ENCODE measurements at places on chromosomes 1 and 21.
A peak's percentile ranks its signal among the peaks of the same experiment; 100 is the strongest.

DNA sequence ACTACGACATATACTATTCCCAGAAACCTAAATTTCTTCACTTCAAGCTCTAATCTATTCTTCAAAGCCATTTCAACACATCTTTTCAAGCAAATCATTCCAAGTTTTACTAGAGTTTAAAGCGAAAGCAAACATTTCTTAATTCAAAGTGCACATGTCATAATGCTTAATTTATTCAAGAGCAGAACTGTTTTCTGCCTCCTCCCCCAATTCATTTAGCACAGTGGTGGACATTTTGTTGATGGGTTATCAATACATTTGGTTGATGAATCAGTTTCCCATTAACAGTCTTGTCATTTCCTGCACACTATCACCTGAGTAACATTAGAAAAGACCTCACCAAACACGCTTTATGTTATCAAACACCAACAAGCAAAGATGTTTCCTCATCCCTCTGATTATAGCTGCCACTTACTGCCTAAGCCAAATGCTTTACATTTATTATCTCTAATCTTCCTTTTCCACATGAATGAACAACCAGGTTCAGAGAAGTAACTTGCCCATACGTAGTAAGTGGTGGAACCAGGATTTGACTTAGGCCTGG is 2.0 kb downstream of the SRSF4 start:
- DNase-seq: no peak

- no peak for DNase-seq
These were observed 2.9 kb upstream of the MATN1 start for GRCh38 chr1:30726236-30726635.

- peak; percentile 33 for DNase-seq
These were observed 291.2 kb downstream of the PTPRC start for GRCh38 chr1:198929961-198930599.

DNA sequence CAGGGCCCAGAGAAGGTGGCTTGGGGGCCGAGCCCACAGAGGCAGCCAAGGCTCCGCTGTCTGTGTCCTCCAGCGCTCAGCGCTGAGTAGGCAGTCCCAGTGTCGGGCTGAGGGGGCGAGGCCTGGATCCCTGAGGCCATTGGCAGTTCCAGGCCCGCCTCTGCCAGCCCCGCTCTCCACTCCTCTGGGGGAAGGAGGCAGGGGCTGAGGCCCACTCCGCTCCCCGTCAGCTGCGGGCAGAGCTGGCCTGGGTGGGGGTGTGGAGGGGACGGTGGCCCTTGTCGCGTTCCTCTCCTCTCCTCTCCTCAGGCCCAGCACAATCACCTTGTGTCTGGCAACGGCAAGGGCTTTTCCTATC is 132.8 kb downstream of the CASZ1 start:
- peak; percentile 65 for DNase-seq

GRCh38 chr1:12172042-12172851 is 5.5 kb downstream of the TNFRSF1B start:
- DNase-seq: no peak

DNA sequence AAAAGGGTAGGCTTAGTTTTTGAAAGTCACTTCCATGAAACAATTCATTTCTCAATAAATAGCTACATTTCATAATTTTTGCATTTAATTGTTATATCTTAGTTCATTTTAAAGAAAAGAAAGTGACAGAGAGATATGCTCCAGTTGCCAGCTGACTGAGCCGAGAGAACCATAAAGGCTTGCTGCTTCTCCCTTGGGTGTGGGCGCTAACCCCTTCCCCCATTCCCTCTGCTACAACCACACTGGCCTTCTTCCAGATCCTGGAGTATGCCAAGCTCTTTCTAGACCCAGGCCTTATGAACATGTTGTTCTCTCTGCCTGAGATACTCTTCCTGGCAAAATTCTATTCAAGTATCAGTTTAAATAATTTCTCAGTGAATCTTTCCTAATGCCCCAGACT is 12.3 kb downstream of the SORT1 start:
- DNase-seq: peak; percentile 12

DNA sequence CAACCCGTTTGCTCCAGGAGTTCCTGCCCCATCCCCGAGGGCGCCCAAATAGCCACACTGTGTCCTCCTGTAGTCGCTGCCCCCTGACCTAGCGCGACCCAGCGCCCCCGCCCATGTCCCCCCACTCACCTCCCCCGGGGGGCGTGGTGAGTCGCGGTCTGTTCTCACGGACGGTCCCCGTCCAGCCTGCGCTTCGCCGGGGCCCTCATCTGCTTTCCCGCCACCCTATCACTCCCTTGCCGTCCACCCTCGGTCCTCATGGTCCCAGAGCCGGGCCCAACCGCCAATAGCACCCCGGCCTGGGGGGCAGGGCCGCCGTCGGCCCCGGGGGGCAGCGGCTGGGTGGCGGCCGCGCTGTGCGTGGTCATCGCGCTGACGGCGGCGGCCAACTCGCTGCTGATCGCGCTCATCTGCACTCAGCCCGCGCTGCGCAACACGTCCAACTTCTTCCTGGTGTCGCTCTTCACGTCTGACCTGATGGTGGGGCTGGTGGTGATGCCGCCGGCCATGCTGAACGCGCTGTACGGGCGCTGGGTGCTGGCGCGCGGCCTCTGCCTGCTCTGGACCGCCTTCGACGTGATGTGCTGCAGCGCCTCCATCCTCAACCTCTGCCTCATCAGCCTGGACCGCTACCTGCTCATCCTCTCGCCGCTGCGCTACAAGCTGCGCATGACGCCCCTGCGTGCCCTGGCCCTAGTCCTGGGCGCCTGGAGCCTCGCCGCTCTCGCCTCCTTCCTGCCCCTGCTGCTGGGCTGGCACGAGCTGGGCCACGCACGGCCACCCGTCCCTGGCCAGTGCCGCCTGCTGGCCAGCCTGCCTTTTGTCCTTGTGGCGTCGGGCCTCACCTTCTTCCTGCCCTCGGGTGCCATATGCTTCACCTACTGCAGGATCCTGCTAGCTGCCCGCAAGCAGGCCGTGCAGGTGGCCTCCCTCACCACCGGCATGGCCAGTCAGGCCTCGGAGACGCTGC is 1.1 kb downstream of the HTR6 start:
- DNase-seq: no peak

GRCh38 chr1:91766883-91767282 is 119.1 kb downstream of the TGFBR3 start:
- DNase-seq: no peak

DNA sequence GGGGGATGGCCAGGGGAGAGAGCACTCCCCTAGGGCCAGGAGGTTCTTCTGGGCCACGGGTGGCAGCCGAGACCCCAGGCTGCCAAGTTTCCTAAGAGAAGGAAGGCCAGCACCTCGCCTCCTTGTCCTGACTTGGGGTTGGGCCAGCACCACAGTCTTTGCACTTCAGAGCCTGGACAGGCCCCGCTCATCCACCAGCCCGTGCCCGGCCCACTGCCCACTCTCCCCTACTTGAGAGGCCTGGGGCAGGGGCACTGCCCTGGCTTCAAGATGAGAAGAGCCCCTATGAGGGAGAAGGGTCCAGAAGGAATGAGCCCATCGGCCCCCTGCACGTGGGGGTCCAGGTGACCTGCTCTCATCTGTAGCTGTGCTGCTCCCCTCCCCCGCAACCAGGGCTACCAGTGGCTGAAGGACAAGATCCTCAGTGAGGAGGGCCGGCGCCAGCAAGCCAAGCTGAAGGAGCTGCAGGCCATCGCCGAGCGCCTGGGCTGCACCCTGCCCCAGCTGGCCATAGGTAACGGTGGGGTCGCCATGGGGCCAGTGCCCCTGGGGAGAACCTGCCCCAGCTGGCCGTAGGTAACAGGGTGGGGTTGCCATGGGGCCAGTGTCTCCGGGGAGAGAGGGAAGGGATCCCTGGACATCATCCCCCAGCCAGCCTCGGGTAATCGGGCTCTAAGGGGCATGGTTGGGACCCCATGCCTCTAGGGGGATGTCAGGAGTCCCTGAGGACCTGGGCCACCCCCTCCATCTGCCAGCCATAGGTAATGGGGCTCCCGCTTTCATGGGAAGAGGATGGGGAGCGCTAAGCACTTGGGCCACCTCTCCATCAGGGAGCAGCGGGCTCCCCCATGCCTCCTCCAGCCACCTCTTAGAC is 50.8 kb downstream of the KCNAB2 start:
- no peak for DNase-seq

DNA sequence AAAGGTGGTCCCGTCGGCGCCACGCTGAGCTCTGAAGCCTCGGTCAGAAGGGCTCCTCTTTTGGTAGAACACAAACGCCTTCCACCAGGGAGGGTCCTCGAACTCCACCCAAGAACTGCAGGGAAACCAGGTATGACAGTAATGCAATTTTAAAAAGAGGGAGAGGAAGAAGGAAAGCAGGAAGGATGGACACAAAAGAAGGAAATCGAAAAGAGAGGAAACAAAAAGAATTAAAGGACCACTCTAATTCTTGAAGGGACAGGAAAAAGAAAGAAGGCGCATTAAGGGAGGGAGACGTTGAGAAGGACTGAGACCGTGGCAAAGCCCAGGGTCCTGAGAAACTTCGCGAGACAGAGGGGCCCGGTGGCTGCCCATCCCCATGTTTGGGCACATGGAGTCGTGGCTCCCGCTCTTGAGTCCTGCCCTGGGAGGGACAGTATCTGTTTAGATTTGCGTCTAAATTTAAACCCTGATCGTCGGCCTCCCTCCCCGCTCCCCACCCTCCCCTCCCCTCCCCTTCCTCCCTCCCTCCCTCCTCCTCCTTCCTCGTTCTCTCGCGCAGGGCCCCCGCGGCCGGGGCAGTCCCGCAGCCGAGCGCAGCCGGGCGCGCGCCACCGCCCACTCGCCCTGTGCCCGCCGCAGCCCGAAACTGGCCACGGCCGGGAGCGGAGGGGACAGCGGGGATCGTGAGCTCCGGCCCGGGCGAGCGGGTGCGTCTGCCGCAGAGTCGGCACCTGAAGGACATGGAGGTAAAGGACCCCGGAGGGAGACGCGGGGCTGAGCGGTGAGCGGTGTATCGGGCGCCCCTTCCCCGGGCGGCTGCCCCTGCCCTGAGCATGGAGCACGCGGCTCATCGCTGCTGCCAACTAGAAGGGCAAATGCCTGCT is at the start of gene RCSD1:
RCSD1 (plus strand) TSS at position 552 of the 887 bp plus-strand sequence; CDS start at position 744, 192 bp downstream.
- no peak for DNase-seq

GRCh38 chr1:229205854-229206253 is 65.1 kb upstream of the RAB4A start:
- DNase-seq: peak; percentile 89

- no peak for DNase-seq
These were observed 6.4 kb downstream of the CTPS1 start for GRCh38 chr1:40985875-40986274.

- DNase-seq: peak; percentile 92
These were observed 332.4 kb downstream of the CAMTA1 start for GRCh38 chr1:7117399-7118281.

GRCh38 chr1:93729502-93729901 is 47.9 kb upstream of the BCAR3 start:
- DNase-seq: no peak

DNA sequence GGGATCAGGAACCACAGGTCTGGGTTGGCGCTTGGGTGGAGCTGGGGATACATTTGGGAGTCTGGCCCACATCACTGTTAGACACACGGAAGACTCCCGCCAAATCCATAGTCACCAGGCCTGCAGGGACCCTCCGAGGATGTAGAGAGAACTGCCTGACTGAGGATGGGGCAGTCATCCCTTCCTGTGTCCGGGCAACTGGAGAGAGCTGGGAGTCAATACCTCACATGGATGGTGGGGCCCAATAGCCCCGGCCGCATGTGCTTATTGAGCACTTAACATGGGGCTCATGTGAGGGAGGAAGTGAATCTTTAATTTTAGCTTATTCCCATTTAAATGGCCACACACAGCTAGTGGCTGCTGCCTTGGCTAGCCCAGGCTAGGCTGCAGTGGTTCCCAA is 124.5 kb downstream of the TLR5 start:
- DNase-seq: no peak

DNA sequence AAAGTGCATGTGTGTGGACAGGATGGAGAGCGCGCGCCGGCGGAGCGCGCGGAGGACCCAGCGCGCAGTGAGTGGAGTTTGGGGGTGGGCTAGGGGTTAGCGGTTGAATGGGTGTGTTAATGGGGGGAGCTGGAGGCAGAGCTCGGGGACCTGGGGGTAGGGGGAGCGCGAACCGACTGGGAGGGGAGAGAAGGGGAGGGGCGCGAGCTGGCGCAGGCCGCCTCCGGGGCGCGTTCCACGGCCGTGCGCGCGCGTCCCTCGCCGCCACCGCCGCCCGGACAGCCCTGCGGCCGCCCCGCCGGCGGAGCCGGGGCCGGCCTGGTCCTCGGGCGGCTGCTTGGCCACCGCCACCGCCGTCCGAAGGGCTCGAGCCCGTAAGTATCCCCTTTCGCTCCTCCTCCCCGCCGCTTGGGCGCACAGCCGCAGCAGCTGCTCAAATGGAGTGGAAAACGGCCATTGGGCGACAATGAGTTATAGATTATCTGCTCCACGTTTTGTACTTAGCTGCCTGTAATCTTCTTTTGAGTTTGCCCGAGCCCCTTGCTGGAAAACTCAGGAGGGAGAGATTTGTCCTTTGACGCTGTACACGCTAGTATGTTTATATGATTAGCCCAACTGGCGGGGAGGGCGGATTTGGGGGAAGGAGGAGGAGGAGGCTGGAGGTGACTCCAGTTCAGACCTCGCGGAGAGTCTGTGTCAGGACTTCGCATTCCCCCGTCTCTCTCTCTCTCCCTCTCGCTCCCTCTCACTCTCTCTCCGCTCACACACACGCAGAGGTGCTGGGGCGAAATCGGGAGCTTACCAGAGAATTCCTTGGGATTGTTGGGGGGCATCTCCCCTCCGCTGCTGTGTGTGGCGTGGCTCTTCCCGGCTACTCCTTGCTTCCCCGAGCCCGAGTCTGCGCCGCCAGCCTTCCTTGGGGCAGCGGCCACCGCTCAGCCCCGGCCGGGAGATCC is at the start of gene ADGRL2:
ADGRL2 (plus strand) TSS at position 240 of the 956 bp plus-strand sequence. CDS start 36,051 bp downstream, outside the sequence.
- DNase-seq: peak; percentile 94

DNA sequence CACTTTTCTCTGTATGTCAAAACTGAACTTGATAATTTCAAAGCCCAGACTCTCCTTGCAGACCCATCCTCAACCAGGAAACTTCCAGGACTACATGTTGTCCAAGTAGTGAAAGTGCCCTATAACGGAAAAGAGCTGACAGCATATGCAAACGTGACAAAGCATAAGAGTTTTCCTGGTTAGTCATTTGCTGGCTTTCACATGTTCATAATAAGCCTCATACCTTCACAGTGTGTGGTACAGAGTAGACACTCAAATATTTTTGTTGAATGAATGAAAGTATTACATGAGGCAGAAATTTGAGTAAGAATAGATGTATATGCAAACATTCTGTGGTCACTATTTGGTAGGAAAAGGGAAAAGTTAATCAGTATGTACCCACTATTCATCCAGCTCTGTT is 473.3 kb downstream of the MRPL39 start:
- DNase-seq: no peak

- DNase-seq: no peak
These were observed 15.2 kb downstream of the CASQ2 start for GRCh38 chr1:115753361-115753760.

DNA sequence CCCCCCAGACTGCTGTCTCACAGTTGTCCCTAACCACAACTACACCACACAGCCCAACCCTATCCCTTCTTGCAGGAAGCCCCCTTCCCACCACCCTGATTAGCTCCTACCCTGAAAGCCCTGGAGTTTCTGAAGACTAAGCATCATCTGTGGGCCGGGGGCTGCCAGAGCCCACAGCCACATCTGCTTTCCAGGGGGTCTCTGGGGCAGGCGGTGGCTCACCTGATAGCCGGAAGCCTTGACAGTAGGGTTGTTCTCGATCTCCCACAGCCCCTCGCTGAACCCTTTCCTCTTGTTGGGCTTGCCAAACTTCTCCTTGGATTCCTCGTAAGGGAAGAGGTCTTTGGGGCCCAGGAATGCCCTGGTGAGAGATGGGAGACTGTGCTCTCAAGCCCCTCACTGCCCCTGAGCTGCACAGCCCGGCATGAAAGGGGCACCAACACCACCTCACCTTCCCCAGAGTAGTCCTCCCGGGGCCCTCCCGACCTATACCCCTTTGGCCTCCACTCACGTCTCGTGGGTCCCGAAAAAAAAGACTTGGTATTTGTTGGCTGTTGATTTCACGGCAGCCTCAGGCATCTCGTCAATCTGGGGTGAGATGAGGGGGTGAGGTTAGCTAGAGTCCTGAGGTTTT is 4.0 kb upstream of the MRPL24 start:
- DNase-seq: no peak
